ENCODE measurements at places on chromosomes 3 and 15.

- DNase-seq, result no peak
These were observed 125.3 kb upstream of the BNIP2 start for GRCh38 chr15:59814409-59814808.

- no peak for DNase-seq
These were observed 418.0 kb downstream of the PLCL2 start for GRCh38 chr3:17302774-17303173.

- no peak for DNase-seq
These were observed 326.5 kb downstream of the CGGBP1 start for GRCh38 chr3:87732294-87732693.

- DNase-seq, result no peak
These were observed 17.9 kb upstream of the GRIP2 start for GRCh38 chr3:14558029-14558428.

DNA sequence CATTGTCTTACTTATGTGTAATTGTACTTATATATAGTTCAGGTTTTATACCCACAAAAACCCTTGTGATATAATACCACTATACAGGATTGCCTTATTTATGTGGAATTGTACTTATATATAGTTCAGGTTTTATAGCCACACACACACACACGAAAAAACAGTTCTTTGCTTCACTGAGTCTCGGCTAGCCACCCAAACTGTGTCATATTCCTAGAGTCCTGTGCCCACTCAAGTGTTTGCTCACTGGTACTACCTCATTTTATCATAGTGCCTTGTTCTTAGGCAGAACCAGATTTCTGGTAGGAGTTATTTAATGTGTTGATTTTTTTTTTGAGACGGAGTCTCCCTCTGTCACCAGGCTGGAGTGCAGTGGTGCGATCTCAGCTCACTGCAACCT, 12.5 kb downstream of the RASA2 start:
- DNase-seq, result no peak

- no peak for DNase-seq
These were observed 77.7 kb upstream of the ACAN start for GRCh38 chr15:88725305-88726210.

GRCh38 chr15:66659384-66659783, 42.7 kb upstream of the SMAD6 start:
- no peak for DNase-seq

GRCh38 chr15:52503788-52504496, 24.7 kb downstream of the MYO5A start:
- DNase-seq, result no peak

- DNase-seq, result no peak
These were observed 842.4 kb downstream of the TBL1XR1 start for GRCh38 chr3:176354843-176355242.

DNA sequence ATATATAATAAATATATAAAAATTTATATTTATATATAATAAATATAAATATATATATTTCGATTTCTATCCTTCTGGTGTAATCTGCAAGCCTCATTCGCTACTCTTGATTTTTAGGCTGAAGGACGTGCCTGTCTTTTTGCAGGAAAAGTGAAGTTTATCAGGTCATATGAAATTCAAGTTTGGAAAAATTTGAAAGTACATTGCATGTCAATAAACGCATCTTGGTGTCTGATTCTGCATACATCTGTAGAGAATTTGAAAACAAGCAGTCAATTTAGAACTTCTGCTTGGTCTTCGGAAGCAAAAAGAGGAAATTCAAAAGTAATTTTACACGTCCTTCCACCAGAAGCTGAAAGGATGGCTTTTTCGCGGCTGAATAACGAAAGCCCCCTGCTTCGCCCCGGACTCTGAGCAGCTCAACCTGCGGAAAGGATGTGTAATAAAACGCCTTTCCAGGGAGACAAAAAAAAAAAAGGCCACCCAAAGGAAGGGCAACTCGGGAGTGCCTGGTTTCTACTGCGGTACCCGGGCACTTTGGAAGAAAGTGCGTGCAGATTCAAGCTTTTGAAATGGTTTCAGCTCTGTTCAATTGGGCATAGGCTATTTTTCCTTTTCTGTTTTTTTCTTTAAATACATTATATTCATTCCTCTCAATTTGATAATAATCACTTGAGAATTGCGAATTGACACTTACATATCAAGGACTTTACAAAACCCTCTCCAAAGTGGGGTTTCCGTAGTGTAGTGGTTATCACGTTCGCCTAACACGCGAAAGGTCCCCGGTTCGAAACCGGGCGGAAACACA, 1.5 kb upstream of the MYNN start:
- DNase-seq, result peak; percentile 52

GRCh38 chr3:123080864-123081562, 14.2 kb downstream of the PDIA5 start:
- DNase-seq, result no peak

GRCh38 chr3:53259427-53260259, 3.8 kb upstream of the TKT start:
- DNase-seq, result no peak

DNA sequence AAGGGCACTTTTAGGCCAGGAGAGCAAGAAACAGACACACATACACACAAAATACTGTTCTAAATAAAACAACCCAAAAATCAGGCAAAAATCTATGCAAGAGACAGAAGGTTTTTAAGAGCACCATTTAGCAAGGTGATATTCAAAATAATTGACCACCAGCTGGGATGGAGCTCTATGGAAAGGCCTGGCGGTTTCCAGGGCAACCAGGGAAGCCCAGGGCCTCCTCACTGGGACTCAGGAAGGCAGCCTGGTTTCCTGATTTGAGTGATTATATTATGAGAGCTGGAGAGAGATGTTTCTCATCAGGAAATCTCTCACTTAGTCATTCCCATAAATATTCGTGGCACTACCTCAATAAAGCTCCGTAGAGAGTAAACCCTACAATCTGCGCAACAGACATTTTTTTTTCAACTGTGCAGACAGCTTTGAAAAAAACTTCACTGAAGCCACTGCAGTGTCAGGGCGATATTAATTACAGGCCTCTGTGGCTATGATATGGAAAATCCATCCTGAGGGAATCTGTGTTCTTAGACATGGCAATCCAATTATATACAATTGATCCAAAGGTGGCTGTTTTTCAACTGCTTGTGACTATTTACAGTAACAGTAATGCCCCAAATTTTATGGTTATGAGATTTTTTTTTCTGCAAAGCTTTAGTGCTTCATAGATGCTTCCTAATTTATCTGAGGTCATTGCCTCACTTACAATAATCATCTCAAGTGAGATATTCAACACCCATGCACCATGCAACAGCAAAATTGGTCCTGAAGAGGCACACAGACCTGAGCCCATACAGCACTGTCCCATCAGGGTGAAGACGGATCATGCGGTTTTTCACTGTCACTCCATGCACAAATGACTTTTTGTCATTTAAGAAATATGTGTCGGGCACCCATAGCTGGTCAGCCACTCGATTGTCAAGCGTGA, 152.1 kb downstream of the GABRB3 start:
- DNase-seq, result no peak

DNA sequence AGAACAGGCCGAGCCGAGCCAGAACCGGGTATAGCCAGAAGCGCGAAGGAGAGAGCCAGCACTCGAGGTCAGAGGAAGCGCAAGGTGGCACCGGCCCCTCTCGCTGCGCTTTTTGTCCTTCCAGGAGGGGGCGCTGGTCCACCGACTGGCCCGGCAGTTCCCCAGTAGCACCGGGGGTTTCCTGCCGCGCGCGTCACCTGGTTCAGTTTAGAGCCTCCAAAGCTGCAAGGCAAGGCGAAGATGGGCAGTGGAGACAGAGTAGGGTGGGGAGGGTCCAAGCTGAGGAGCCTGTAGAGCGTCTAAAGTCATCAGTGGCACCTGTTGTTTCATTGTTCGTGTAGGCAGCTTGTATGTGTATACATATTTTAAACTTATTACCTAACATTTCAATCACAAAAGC, 7.6 kb upstream of the NR2E3 start:
- peak; percentile 5 for DNase-seq

GRCh38 chr15:24848050-24848449, 106.7 kb upstream of the SNRPN start:
- no peak for DNase-seq

DNA sequence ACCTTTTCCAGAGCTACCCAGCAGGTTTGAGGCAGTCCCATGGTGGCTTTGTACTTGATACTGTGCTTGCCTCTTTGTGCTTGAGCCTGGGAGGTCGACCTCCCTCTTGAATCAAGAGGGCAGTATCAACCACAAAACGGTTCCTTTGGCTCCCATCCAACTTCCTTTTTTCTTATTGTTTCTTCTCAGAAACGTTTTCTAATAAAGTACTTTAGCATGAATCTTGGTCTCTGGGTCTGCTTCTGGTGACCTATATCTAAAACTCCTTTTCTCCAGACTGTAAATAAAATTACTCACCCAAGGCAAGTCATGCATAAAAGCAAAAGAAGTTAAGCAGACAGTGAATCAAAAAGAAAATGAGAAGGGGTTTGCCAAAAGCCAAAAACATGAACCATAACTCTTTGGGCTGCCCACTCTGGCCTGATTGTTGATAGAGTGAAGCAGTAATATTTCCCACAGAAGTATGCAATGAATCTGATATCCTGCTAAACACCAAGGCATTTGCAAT, 112.2 kb upstream of the SLC4A7 start:
- no peak for DNase-seq

- DNase-seq, result no peak
These were observed 171.5 kb upstream of the NANOGP8 start for GRCh38 chr15:35256551-35256950.

- DNase-seq, result no peak
These were observed 59.0 kb downstream of the SCN5A start for GRCh38 chr3:38590521-38590920.

- no peak for DNase-seq
These were observed 40.3 kb upstream of the ZPLD1 start for GRCh38 chr3:102394517-102394916.

- DNase-seq, result no peak
These were observed 110.8 kb upstream of the RAD18 start for GRCh38 chr3:9074079-9074478.

GRCh38 chr15:97909291-97909891, 51.1 kb upstream of the ARRDC4 start:
- peak; percentile 58 for DNase-seq

DNA sequence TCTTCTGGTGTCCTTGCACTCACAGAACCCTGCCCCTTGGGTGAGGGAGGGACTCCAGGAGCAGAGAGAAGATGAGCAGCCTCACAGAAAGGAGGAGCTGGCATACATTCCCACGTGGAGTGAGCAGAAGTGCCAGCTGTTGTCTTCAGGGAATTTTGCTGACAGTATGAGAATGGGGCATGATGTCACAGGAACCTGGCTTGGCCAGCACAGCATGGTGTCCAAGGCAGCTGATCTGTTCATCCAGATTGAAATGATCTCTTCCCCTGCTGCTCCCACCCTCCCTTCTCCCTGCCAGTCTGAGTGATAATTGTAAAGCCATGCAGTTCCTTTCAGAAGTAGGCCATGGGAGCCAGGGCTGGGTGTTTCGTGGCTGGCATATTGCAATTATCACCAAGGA, 53.3 kb downstream of the GJD2 start:
- no peak for DNase-seq

- no peak for DNase-seq
These were observed 273.3 kb downstream of the NSUN3 start for GRCh38 chr3:94336046-94336753.

- DNase-seq, result no peak
These were observed 342 bp downstream of the TGM5 start for GRCh38 chr15:43266386-43266785.

GRCh38 chr15:95459273-95459672, 871.2 kb upstream of the NR2F2 start:
- no peak for DNase-seq

DNA sequence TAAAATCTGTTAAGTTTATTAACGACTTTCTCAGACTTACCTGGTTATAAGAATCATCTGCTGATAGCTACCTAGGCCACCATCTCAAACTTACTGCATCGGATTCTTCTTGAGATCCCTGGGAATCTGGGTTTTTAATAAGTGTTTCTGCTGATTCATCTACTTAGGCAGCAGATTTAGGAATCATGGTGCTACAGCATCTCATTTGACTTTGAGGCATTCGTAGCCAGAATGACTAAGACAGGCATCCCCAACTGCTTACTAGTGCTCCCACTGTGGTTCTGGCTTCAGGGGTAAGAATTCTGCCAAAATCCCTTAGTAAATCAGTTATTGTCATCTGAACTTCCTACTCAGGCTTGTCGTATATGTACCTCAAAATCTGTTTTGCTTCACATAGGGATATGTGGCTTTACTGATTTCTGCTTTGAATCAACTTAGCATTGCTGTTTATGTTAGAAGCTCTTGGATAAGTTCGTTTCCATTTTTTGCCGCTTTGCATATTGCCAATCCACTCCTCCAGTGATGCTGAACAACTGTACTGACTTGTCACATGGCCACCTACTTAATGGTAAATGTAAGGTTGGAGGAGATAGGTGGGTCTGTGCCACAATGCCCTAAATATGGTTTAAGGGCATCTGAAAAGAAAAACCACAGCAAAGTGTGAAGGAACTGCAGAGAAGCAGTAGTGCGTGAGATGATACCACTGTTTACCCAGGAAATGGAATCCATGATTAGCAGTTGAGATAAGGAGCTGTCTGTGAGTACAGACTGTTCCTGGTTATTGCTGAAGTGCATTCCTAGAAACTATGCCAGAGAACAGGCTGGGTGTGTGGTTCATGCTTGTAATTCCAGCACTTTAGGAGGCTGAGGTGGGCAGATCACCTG, 60.3 kb downstream of the MAP6D1 start:
- no peak for DNase-seq

DNA sequence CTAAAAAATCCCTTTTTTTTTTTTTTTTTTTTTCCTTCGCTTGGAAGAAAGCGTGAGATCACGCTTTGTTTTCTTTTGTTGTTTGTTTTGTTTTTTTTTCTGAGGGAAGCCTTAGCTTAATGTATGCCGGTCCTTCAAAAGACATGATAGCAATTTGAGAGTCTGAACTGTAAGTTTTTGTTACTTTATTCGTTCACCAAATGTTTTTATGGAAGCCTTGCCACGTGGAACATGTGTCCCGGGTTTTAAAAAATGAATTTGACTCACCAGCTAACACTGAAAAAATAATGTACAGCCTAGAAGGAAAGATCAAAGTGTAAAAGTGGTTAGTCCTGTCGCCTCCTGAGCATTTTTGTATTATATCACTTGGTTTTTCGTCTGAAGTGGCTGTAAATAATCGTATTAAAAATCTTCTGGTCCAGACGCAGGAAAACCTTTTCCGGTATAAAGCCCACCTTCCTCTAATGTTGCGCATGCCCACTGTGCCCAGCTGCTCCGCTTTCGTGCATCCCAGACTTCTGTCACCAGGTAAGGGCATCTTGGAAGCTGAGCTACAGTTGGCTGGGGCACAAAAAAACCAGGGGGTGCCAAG, 795 bp upstream of the MYNN start:
- peak; percentile 62 for DNase-seq
